ENCODE measurements at places on chromosomes 7 and 10.

DNA sequence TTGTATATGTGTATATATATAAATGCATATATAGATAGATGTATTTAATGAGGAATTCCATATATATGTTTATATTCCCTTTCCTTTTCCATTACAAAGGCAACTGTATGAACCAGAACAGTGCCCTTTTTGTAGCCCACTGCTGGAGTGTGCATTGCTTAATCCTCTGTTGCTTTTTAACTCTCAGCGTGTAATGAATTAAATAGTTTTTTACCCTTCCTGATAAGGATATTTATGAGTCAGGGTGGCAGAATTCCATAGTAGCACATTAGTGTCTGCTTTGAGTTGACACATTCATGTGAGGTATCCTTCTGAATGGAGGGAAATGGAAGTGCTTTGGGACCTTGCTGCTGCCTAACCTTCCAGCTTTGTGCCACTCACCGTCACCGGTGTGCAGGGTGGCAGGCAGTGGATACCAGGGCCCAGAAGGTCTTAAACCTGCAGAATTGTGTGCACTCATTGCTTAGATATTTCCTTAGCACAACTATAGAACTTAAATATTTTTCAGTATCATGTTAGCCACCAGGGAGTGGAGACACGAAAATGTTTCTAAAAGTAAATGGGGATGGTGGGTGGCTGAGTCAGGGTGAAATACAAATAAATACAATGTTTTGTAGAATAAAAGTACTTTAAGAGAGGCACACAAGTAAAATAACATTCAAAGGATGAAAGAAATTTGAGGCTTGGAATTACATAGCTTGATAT is 117.9 kb downstream of the SND1 start:
- no peak for DNase-seq

DNA sequence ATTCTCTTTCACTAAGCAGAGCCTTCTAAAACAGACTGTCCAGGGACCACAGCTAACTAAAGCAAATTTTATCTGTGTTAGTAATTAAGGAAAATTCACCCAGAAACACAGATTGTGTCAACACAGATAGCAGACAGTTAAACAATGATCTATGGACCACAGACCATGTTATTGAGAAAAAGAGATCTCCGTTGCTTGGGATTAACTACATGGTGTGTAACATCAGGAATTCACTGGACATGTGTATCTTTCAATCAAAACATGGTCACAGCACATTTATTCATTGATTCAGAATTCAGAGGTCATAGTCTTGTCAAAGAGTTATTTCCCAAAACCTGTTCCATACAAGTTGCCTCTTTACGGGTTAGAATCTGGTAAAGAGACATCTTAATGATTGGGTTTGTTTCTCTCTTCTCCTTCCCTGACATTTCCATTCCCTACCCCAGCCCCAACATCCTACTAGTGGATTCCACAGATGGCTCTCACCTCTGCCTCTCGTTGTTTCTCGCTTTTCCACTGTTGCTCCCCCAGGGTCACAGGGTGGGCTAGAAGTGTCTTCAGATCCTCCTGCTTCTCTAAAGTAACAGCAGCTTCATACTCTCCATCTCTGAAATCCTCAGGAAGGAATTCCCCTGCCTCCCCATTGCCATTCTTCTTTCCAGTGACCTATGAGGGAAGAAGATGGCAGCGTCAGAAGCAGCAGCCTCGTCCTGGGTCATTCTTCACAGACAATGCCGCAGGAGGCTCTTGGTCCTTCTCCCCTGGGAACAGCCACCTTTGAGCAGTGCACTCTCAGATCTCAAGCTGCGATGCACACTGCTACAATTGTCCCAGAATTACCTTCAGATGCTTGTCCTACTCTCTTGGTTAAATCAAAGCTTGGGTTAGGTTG is 958 bp downstream of the ANKRD1 start:
- DNase-seq = no peak

- DNase-seq = no peak
Observed at GRCh38 chr10:3014968-3015367, 52.4 kb upstream of the PFKP start.

DNA sequence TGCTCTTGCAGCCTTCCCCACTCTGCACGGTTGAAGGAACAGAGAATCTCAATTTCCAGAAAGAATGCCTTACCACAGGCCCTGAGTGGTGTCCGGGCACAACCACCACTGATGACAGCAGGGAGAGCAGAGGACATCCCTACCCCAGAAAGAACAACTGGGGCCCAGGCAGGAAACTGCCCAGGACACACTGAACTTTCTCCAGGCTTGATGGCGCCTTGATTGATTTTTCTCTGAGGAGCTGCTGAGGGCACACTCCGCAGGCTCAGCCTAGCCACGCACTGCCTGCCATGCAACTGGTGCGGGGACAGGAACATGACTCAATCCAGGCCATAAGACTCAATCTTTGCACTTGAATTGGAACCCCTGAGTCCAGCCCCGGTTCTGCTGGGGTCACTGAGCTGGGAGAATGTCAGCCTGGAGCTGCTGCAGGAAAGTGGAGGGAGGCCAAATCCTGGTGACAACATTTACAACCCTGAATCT is 5.9 kb downstream of the AKR1B1 start:
- DNase-seq = no peak

DNA sequence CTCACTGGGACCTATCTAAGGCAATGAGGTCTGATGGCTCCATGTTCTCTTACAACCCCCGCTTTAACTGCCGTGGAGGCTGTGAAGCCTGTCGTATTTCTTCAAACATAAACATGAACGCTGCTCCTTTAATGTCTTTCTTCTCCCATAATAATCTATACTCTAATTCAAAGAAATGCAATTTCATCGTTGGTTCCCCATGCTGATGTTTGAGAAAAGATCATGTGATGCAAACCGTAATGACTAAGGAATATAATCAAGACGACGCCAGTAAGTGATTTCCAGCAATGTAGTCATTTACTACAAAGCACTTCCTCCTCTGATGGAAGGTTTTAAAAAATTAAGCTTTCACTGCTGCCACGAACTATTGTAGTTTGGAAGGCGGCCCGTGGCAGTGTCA is 102.6 kb upstream of the NEBL start:
- DNase-seq = no peak

GRCh38 chr10:8183241-8183704 is 128.8 kb downstream of the GATA3 start:
- no peak for DNase-seq

DNA sequence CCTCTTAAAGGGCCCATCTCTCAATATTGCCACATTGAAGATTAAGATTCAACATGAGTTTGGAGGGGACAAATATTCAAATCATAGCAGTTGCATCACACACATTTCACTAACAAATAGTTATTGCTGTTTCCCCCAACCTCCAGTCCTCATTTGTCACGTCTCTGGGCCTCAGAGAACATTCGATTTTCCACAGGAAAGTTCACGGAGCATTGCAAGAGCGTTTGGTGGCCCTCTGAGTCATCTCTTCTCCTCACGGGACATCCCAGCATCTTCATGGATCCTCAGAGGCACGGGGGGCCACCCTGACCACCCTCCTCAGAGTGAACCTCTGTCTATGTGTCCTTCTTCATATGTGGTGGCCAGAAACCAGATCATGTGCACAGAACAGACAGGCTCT is 50.3 kb upstream of the CHST15 start:
- DNase-seq = no peak

GRCh38 chr7:49852619-49853462 is 79.4 kb downstream of the VWC2 start:
- peak; percentile 78 for DNase-seq

DNA sequence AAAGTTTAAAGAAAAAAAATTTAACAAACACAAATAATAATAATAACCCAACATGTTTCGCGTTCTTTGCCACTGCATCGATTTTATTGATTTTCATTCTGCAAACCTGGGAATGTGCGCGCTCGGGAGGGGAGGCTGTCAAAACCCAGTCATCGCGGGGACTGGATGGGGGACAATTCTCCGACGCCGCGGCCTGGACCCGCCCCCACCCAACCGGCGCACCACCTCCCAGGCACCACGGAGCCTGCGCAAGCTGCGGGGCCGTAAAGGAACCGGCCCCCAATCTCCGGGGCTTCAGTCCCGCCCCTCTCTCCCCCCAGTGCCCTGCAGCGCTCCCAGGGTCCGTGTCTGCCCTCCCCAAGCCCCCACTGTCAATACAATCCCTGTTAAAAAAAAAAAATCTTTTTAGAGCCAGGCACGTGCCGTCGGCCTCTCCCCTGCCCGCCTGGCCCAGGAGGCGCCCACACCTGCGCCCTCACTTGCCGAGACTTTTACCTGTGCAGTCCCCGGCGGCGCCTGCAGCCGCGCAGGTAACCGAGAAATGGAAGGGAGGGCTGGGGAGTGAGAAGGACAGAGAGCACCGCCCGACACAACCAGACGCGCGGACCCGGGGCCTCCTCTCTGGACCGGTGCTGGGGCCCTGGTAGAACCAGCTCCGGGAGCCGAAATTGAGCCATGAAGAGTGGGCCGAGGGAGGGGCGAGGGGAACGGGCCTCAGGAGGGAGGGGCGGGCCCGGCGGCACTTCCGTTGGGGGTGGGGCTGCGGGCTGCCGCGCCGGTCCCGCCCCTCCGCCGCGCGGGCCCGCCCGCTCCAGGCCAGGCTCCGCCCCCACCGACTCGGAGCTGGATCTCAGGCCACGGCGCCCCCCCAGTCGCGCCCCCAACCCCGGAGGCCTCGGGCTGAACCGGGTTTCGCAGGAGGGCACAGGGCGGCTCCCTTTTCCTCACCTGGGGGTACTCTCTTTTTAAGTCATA is 7.6 kb upstream of the ZNF503 start:
- DNase-seq = peak; percentile 96

DNA sequence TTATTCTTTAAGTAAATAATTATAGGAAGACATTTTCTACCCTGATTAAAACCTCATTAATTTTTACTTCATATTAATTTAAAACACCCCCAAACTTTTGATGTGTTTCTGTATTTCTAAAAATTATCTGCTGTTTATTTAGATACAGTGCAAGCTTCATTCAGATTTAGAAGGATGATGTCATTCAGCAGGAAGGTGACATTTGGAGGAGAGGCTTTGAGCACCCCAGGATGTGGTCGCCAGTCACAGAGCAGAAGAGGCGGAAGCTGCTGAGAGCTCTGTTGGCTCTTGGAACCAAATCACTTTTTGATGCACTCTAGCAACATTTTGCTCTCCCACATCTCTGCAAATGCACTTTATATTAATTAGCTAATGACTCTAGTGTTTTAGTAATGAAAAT is 233.9 kb upstream of the CACNA2D1 start:
- no peak for DNase-seq

DNA sequence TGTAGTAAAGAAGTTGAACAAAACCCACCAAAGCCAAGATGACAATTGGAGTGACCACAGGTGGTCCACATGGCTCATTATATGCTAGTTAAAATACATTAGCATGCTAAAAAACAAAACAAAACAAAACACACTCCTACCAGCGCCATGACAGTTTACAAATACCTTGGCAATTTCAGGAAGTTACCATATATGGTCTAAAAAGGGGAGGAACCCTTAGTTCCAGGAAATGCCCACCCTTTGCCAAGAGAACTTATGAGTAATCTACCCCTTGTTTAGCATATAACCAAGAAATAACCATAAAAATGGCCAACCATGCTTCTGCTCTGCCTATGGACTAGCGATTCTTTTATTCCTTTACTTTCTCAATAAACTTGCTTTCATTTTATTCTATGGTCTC is 979.1 kb upstream of the POT1 start:
- DNase-seq = no peak
